Cortex of kidney (tissue), 1 donor: ENCODE measurements at places on chromosomes 11 and 22.

DNA sequence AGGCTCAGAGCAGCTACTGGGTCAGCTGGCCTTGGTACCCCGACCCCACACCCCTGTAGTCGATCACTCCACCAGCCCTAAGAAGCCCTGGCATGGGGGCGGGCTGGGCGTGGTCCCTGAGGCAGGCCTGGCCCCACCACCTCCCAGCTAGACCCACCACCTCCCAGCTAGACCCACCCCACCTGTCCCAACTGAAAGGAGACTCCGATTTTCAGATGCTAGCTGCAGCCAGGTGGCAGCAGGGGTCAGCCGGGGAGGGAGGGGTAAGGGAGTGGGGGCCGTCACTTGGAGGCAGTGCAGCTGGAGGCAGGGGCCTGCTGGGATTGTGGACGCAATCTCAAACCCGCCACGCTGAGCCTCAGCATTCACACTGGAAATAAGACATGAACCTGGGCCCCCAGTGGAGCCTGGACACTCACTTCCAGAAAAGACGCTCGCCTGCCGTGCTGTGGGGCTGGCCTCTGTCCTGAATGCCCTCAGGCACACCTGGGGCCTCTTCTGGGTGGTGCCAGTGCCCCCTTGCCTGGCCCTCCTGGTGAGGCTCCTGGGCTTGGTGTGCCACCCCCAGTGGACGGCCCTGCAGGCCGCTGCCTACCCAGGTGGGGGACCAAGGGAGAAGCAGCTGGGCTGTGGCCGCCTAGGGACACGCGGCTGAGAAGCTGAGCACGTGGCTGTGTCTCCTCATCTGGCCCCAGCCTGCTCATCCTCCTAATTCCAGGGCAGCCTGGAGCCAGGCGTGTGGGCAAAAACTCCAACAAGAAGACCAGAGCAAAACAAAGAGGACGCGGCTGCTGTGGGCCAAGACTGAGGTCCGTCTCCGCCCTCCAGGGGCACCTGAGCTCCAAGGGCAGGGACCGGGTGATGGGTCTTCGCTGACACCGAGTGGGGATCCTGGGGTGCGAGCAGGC, 26.7 kb downstream of the OSBPL5 start:
- no peak for DNase-seq

DNA sequence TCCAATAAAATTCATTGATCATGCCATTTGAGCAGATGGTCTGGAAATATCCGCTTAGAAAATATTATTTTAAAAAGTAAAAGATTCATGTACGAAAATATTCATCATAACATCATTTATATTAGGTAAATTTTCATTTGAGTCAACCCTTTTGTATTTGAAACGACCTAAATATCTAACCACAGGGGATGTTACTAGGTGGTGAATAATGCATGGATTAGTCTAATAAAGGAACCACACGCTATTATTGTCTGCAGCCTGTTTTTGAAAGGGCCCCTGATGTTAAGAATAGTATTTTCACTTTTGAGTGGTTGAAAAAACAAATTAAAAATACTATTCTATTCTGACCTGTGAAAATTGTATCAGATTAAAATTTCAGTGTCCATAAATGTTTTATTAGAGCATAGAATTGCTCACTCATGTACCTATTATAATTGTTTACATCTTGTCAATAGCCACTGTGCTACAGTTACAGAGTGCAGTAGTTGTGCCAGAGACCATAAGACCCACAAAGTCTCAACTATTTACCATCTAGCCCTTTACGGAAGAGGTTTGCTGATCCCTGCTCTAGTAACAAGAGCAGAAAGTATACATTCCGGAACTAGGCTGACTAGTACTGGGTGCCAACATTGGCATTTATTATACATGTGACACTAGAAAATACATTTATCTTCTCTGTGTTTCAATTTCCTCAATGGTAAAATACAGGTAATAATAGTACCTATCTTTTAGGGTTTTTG, 176.1 kb downstream of the LRRC4C start:
- DNase-seq, result no peak

DNA sequence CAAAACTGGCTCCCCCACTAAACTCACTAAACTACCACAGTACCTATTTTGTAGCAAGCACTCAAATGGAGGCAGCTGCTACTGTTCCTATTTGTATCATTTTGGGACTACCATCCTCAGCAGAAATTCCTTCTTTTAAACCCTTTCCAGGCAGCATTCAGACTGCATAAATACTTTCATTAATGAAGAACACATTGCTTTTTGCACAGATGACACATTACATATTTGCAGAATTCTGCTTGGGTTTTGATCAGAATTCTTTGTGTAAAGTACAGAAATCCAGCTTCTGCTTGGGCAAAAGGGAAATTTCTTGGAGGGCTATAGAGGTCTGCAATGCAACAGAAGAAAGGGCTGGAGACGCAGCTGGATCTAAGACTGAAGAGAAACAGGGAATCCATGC, 24.2 kb downstream of the RBX1 start:
- no peak for DNase-seq

DNA sequence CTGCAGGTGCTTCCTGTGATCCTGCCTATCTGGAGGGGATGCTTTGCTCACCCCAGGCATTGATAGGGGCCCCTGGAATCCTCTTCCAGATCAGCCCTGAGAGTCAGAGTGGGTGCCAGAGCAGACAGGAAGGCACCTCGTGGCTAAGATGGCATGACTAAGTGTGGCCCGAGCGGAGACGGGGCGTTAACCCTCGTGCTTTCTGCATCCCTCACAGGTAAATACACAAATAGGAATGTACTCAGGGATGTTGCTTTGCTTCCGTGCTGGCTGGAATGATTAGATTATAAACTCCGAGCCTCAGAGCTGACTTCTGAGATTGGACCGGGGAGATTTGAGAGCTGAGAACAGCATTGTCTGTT, 312.7 kb upstream of the B3GAT1 start:
- no peak for DNase-seq

DNA sequence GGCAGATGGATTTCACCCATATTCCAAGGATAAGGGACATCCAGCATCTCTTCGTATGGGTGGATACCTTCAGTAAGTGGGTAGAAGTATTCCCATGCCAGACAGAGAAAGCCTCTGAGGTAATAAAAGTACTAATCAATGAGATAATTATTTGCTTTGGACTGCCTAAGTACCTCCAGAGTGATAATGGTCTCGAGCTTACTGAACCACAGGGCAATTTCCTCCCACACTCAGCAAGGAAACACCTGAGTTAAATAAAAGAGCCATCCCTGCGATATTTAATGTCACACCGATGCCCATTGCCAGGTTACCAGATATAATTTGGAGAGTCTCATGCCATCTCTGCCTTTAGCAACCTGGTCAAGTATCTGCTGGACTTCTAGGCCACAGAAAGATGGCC, 70.6 kb upstream of the MPEG1 start:
- DNase-seq, result no peak

DNA sequence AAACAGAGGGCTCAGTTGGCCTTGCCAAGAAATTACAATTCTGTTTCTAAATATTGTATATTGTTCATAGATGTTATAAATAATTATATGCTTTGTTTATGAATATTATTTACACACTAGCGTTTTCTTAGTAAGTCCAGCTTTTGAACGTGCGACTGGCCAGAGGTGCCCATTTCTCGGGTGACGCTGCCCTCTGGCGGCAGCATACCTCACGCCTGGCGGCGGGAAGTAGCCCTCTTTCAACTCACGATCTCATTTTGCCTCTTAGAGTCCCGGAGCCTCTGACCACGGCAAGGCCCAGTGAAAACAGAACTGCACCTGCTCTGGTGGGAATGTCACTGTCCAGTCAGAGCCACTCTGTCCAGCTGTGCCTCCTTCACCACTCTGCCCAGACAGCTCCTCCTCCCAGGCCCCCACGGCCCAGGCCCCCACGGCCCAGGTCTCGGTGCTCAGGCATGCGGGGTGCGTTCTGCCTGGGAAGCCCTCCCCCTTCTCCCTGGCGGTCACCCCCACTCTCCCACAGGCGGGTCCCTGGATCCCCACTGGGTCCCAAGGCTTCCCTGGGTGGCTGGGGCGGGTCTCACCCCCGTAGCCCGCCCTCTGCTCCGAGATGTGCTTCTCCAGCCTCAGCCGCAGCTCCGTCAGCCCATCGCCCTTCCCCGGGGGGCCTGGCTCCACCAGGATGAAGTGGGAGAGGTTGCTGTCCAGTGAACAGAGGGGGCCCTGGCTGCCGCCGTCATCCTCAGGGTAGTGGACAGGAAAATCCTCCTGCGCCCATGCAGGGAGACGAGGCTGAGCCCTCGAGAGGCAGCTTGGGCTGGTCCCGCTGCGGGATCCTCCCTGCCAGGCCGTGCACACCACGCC, 19.3 kb downstream of the TSSC4 start:
- DNase-seq, result no peak

DNA sequence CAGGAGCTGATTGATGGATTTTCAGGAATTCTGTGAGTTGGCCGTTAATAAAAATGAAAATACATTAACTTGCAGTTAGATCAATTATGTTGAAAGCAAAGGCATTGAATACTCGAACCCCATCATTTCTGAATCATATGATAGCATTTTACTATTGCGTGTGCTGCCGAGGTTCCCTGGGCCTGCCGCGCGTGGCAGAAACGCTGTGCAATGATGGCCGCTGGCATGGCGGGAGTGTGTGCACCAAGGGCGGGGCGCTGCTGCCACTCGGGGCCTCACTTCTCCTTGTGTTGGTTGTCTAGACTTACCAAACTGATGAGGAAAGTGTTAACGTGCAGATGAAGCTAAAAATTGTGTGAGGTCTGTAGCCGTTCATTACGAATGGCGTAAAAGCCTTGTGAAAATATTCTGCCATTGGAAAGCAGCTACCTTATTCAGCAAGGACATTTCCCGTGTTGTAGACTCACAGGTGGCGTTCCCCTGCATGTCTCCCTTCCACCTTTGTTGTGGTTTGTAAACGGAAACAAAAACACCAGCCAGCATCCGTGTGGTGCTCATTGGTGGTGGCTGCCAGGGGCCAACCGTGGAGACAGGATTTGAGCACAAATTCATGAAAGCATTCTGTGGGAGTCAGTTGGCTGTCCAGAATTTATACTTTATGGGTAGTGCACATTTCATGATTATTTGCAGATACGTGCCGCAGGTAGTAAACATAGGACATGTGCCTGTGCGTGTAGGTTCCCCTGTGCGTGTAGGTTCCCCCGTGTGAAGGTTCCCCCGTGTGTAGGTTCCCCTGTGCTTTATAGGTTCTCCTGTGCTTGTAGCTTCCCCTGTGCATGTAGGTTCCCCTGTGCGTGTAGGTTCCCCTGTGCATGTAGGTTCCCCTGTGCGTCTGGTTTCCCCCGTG, 5.9 kb upstream of the GRAMD4 start:
- no peak for DNase-seq
